CD4-positive, alpha-beta T cell treated with Interleukin-17A for 1 hour (primary cell): ENCODE measurements at places on chromosomes 5 and 9.

DNA sequence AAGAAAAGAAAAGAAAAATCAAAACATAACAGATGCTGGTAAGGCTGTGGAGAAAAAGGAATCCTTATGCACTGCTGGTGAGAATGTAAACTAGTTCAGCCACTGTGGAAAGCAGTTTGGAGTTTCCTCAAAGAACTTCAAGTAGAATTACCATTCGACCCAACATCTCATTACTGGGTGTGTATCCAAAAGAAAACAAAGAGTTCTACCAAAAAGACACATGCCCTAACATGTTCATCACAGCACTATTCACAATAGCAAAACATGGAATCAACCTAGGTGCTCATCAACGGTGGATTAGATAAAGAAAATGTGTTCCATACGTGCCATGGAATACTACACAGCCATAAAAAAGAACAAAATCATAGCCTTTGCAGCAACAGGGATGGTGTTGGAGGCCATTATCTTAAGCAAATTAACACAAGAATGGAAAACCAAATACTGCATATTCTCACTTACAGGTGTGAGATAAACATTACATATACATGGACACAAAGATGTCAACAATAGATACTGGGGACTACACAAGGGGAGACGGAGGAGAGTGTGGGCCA lies 63.4 kb downstream of the PDE6A start:
- DNase-seq: no peak

DNA sequence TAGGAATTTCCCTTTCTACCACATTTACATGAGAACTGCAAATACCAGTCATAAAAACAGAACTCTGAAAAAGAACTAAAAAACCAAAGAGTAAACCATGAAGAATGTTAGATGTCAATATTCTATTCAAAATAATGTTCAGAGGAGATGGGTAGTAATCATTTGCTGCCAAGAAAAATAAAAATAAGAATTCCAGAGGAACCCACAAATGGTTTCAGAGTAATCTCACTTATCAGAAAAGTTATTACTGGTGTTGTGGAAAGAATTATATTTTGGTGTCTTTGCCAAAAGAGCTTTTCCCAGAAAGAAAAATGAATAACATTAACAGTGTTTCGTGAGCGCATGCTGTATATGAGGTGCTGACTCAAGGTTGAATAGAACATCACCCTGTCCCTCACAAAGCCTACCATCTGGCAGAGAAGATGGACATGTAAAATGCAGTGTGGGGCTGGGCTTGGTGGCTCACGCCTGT lies 35.6 kb downstream of the GPR21 start:
- no peak for DNase-seq

DNA sequence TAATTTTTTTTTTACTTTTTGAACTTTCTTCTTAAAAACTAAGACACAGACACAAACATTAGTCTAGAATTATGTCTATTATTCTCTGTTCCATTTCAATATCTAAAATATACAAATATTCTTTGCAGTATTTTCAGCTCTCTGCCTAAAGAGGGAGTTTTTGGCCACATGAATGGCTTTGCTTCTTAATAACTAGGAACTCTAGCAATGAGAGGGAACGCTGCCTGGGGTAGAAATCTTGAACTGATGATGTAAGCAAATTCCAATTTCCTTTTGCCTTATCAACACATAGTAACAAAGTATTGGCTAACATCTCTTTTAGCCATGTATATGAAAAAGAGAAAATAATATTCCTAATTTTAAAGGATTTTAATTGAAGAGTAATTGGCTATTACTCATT lies 51.9 kb downstream of the SLC25A46 start:
- no peak for DNase-seq

DNA sequence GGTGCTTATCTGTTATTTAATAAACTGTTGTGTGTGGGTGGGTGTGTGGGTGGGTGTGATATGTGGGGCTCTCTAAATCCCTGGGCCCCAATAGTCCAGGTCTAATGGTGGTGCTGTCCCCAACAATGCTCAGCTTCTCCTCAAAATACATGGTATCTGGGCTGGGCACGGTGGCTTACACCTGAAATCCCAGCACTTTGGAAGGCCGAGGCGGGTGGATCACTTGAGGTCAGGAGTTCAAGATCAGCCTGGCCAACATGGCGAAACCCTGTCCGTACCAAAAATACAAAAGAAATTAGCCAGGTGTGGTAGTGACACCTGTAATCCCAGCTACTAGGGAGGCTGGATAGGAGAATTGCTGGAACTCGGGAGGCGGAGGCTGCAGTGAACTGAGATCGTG lies 4.5 kb upstream of the ORM1 start:
- DNase-seq: no peak

DNA sequence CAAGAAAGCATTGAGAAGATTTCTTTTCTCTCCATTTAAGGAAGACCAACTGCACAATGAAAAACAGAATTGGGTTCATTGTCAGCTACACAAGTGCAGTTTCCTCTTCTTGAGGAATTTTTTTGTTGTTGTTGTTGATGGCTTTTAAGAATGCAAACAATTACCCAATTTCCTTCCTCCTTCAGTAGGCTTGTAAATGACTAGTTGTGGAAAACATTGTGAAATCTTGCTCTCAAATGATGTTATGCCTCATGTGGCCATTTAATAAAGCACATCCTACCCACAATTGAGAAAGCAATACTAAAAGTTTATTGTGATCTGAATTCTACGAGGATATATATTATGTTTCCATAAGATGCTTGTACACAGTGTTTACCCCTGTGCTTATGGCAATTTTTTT lies 171.6 kb downstream of the FAM174A start:
- peak; percentile 19 for DNase-seq

DNA sequence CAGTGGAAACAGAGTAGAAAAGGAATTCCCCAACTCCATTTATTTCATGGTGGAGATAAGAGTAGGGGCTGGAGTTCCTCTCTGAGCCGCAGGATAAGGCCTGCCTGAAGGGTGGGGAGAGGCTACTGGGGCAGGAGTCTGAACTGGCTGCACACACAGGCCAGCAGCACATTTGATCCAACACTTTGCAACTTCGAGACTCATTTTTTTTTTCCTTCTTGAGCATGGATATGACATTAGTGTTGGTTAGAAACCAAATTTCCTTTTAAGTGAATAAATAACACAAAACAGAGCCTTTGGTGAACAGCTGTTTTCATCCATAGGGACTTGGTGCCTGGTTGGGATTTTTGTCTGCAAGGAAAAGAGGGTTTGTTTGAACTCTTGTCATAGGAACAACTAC lies 76.6 kb downstream of the RALGPS1 start:
- DNase-seq: no peak

GRCh38 chr5:24595329-24595728 lies 49.4 kb downstream of the CDH10 start:
- DNase-seq: no peak

GRCh38 chr5:57437976-57438805 lies 44.4 kb downstream of the ACTBL2 start:
- no peak for DNase-seq

GRCh38 chr5:128252756-128253155 lies 169.2 kb downstream of the SLC12A2 start:
- no peak for DNase-seq

- DNase-seq: no peak
Observed at GRCh38 chr5:120479066-120479465, 15.0 kb downstream of the PRR16 start.

DNA sequence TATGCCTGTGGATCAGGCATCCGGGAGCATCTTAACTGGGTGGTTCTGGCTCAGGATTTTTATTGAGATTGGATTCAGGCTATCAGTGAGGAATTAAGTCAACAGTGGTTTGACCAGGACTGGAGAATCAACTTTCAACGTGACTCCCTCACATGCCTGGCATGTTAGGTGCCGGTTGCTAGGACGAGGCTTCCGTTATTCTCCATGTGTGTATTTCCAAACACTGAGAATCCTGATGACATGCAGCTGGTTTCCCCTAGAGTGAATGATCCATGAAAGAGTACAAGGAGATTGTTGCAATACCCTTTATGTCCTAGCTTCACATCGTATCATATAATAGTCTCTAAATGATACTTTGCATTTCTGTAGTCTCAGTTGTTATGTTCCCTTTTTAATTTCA lies 529.2 kb downstream of the ANXA1 start:
- DNase-seq: no peak

DNA sequence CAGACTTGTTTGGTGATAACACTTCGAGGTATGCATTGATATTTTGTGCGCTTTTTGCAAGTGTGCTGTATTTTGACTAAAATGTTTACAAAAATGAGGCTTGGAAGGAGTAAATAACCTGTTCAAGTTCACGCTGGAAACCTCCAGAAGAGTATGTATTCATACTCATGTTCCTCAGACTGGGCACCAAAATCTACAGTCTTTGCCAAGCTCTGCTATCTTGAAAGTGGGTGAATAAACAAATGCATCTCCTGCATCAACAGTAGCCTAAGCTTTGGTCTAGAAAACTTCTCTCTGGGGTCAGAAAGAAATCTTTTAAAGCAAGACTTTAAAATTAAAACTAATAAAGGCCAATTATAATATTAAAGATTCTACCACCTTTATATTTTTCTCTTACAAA lies 157.9 kb downstream of the TRPM3 start:
- no peak for DNase-seq

- no peak for DNase-seq
Observed at GRCh38 chr9:130962418-130963316, 23.6 kb upstream of the FIBCD1 start.

DNA sequence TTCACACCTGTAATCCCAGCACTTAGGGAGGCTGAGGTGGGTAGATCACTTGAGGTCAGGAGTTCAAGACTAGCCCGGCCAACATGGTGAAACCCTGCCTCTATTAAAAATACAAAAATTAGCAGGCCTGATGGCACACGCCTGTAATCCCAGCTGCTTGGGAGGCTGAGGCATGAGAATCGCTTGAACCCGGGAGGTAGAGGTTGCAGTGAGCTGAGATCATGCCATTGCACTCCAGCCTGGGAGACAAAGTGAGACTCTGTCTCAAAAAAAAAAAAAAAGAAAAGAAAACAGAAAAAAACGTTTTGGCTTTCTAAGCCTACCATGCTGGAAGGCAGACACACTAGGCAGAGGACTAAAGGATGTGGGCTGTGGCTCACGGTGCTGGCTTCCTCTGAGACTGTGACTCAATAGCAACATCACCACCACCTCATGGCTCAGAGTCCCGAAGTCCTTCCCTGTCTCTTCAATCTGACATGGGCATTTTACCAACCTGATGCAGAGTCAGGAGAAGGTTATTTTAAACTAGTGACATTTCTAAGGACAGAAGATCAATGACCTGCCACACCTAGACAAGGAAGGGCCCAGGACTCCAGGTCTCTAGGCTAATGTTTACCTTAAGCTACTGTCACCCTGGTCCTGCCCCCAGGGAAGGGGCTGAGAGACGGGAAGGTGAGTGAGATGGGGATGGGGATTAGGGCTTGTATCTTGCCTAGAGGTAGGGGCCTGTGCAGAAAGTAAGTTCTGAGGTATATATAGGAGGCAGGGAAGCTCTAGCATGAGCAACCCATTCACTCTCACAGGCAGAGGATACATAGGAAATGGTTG lies 3.7 kb downstream of the ECSCR start:
- peak; percentile 87 for DNase-seq

DNA sequence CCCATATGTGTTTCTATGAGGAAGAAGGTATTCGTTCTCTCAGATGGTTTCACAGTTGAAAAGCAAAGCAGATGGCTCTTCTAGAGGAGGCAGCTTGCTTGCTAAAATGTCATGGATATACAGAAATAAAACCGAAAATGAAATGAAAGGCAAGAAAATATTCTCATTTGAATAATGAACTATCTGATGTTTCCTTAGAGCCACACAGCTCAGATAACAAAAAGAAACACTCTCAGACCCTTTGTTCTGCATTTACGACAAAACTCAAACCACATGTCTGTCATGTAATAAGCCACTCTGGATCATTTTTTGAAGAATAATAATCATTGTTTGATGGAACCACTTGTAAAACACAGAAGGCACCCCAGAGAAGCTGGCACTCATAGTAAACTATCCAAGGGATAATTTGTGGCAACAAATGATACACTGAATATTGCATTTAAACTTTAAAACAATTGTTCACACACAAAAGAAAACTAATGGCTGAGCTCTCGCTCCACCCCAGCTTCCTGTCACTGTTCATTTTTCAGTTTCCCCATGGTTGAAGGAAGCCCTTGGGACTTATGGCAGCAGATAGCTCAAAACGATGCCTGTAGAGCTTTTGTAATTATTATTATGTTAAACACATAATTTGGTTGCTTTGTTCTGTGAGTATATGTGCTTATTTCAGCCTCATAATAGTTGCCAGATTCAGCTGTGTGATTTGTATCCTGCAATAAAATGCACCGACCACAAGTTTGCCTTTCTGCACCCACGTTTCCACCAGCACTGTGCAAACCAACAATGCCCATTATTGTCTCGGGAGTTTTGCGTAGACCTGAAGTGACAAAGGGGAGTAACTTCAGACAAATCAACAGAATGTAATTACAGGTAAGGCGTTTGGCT lies 256.0 kb downstream of the TMEM167A start:
- DNase-seq: no peak

- no peak for DNase-seq
Observed at GRCh38 chr9:6270896-6271295, 55.3 kb downstream of the IL33 start.

GRCh38 chr9:137943655-137944054 lies 66.1 kb downstream of the CACNA1B start:
- no peak for DNase-seq

GRCh38 chr9:94864196-94864595 lies 137.7 kb downstream of the AOPEP start:
- DNase-seq: no peak

GRCh38 chr9:98602839-98603500 lies 105.8 kb downstream of the GABBR2 start:
- no peak for DNase-seq

- no peak for DNase-seq
Observed at GRCh38 chr5:122431298-122431697, 119.3 kb downstream of the SNCAIP start.

DNA sequence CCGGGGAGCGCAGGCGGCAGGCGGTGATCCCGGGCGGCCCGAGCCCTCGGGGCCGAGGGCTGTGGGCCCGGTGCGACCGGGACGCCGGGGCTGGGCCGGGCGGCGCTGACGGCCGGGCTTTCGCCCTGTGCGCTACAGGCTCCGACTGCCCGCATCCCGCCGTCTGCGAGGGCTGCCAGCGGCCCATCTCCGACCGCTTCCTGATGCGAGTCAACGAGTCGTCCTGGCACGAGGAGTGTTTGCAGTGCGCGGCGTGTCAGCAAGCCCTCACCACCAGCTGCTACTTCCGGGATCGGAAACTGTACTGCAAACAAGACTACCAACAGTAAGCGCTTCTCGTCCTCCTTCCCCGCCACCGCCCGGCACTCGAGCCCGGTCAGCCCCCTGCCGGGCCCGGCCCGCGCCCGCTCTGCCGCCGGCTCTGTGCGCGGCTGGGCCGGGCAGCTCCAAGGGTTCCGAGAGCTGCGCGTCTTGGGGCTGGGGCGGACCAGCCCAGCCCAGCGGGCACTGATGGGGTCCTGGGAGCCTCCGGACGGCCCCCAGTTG lies 1.6 kb downstream of the LMX1B start:
- DNase-seq: peak; percentile 29

- DNase-seq: no peak
Observed at GRCh38 chr5:3024976-3025375, 273.5 kb upstream of the IRX2 start.
